ENCODE measurements at places on chromosomes 2 and 18. TPM values are rescaled to one million over a fixed set of nuclear protein-coding genes. Genes with fewer than 3 reads are reported as not detected.

FOXI3 gene
- not detected for total RNA-seq

GRCh38 chr2:217222309-217222910 is 362.5 kb upstream of the TNP1 start:
- peaks cover 49% of the 10 kb centered on the region for H3K4me1 ChIP-seq
- peak overlapping the region; percentile 33 for H3K4me3 ChIP-seq
- peaks cover 32% of the 10 kb centered on the region for H3K36me3 ChIP-seq
- H3K27ac ChIP-seq: peak overlapping the region; percentile 87

DNA sequence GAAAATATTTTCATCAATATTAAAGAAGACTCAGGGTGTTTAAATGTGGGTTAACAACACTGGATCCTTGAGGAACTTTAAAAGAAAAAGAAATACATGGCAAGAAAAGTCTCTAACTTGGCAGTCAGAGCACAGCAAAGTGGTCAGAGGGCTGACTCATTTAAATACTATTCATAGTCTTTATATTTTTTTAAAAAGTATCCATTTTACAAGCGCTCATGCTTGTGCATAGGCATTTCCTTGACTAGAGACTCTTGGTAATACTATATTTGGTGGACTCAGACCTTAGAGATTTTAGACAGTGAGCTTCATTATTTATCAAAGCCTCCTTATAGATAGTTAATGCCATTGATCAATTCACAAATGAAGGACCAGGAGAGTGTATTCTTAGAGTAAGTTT is 110.2 kb downstream of the ABCA12 start:
- no peaks in the 10 kb centered on the region for H3K4me1 ChIP-seq
- no peaks in the 10 kb centered on the region for H3K36me3 ChIP-seq
- no peak overlapping the region for H3K4me3 ChIP-seq
- H3K27ac ChIP-seq: no peak overlapping the region
- H3K27me3 ChIP-seq: no peaks in the 10 kb centered on the region

GRCh38 chr2:131410173-131410572 is 46.2 kb upstream of the RAB6D start:
- no peaks in the 10 kb centered on the region for H3K36me3 ChIP-seq
- H3K4me1 ChIP-seq: peaks cover 4% of the 10 kb centered on the region
- DNase-seq: no peak
- H3K27me3 ChIP-seq: peaks cover 30% of the 10 kb centered on the region

ASAP2 gene
- 0.12 TPM for total RNA-seq

DNA sequence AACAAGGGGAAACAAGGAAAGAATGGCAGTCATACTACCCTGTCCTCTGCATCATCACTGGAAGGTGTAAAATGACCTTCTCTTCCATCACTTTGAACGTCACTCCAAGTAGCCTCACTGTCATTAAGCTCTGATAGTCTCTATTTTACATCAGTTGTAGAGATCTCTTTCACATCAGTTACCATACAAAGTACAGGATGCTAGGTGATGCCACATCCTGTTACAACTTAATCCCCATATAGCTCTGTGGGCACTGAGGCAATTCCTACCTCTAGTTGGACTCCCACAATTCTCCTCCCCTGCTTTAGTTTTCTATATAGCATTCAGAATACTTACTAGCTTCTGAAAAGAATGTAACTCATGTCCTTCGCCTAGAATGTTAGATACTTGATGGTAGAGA is 55.1 kb upstream of the TTC27 start:
- no peak for DNase-seq
- H3K27ac ChIP-seq: no peak overlapping the region
- peaks cover 21% of the 10 kb centered on the region for H3K4me1 ChIP-seq
- H3K27me3 ChIP-seq: no peaks in the 10 kb centered on the region

CTAGE1 gene
- total RNA-seq: not detected

GRCh38 chr2:215612786-215613185 is 176.9 kb upstream of the FN1 start:
- H3K4me1 ChIP-seq: no peaks in the 10 kb centered on the region
- H3K27me3 ChIP-seq: no peaks in the 10 kb centered on the region
- no peak for DNase-seq
- H3K27ac ChIP-seq: no peak overlapping the region
- no peaks in the 10 kb centered on the region for H3K36me3 ChIP-seq

DNA sequence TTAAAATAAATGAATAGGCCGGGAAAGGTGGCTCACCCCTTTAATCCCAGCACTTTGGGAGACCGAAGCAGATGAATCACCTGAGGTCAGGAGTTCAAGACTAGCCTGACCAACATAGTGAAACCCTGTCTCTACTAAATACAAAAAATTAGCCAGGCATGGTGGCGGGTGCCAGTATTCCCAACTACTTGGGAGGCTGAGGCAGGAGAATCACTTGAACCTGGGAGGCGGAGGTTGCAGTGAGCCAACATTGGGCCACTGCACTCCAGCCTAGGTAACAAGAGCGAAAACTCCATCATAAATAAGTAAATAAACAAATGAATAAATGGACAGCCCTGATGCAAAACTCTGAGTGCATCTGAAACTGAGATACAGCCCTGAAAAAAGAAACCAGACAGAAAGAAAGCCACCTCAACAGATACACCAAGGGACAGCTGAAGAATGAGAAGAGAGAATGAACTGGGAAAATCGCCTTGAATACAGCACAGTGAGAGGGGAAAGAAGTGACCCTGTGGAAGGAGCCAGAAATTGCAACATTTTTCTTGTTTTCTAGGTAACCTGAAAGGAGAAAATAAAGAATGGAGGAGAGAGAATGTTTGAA is 64.4 kb downstream of the TRABD2A start:
- H3K36me3 ChIP-seq: peaks cover 16% of the 10 kb centered on the region
- DNase-seq: no peak
- peak overlapping the region; percentile 9 for H3K4me3 ChIP-seq
- peak overlapping the region; percentile 55 for H3K27ac ChIP-seq
- no peaks in the 10 kb centered on the region for H3K27me3 ChIP-seq

GRCh38 chr18:13835202-13835601 is 11.3 kb downstream of the MC5R start:
- no peak for DNase-seq
- H3K27me3 ChIP-seq: peaks cover 46% of the 10 kb centered on the region
- H3K4me3 ChIP-seq: no peak overlapping the region
- no peak overlapping the region for H3K27ac ChIP-seq
- no peaks in the 10 kb centered on the region for H3K36me3 ChIP-seq
- H3K4me1 ChIP-seq: peaks cover 5% of the 10 kb centered on the region

- DNase-seq: no peak
- no peaks in the 10 kb centered on the region for H3K4me1 ChIP-seq
- H3K36me3 ChIP-seq: no peaks in the 10 kb centered on the region
- no peak overlapping the region for H3K27ac ChIP-seq
- H3K4me3 ChIP-seq: no peak overlapping the region
Measured at GRCh38 chr2:150478200-150478974, 9.1 kb downstream of the RND3 start.

DNA sequence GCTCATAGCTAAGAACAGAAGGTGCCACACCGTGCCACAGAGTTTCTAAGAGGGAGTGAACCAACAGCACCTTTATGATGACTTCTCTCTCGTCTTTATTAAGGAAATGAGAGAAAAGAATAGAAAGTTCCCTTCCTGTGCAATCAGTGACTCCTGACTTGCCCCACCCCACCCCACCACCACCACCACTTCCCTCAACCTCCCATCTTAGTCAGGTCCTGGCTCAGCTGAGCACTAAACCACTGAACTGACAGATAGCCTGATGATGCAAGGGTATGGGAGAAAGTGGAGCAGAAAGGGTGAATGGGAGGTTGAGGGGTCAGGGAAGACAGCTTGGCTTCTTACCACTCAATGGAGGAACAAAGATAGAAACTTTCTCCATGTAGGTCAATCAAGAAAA is 75.2 kb upstream of the RMDN2 start:
- peaks cover 1% of the 10 kb centered on the region for H3K36me3 ChIP-seq
- no peak overlapping the region for H3K4me3 ChIP-seq
- H3K27ac ChIP-seq: no peak overlapping the region
- peaks cover 3% of the 10 kb centered on the region for H3K27me3 ChIP-seq

GRCh38 chr2:181755181-181755580 is 74.9 kb upstream of the NEUROD1 start:
- no peak overlapping the region for H3K4me3 ChIP-seq
- H3K27me3 ChIP-seq: peaks cover 15% of the 10 kb centered on the region
- no peak overlapping the region for H3K27ac ChIP-seq
- DNase-seq: no peak
- H3K4me1 ChIP-seq: no peaks in the 10 kb centered on the region

GRCh38 chr18:36558234-36558633 is 260.7 kb downstream of the FHOD3 start:
- no peaks in the 10 kb centered on the region for H3K4me1 ChIP-seq
- DNase-seq: no peak
- peaks cover 10% of the 10 kb centered on the region for H3K27me3 ChIP-seq
- no peaks in the 10 kb centered on the region for H3K36me3 ChIP-seq

EML6 gene
- total RNA-seq: 0.54 TPM

GRCh38 chr18:23918395-23919032 is 96.0 kb upstream of the TTC39C start:
- no peaks in the 10 kb centered on the region for H3K36me3 ChIP-seq
- H3K27me3 ChIP-seq: peaks cover 8% of the 10 kb centered on the region
- peak; percentile 71 for DNase-seq
- no peak overlapping the region for H3K27ac ChIP-seq

- H3K36me3 ChIP-seq: peaks cover 38% of the 10 kb centered on the region
- peak overlapping the region; percentile 6 for H3K27ac ChIP-seq
- DNase-seq: no peak
- H3K4me3 ChIP-seq: no peak overlapping the region
- peaks cover 79% of the 10 kb centered on the region for H3K4me1 ChIP-seq
Measured at GRCh38 chr2:134232461-134232860, 21.4 kb upstream of the MGAT5 start.

GRCh38 chr2:239379641-239380170 is 21.1 kb downstream of the HDAC4 start:
- H3K27ac ChIP-seq: peak overlapping the region; percentile 67
- DNase-seq: no peak
- no peaks in the 10 kb centered on the region for H3K27me3 ChIP-seq
- H3K4me3 ChIP-seq: no peak overlapping the region
- H3K4me1 ChIP-seq: peaks cover 22% of the 10 kb centered on the region

DNA sequence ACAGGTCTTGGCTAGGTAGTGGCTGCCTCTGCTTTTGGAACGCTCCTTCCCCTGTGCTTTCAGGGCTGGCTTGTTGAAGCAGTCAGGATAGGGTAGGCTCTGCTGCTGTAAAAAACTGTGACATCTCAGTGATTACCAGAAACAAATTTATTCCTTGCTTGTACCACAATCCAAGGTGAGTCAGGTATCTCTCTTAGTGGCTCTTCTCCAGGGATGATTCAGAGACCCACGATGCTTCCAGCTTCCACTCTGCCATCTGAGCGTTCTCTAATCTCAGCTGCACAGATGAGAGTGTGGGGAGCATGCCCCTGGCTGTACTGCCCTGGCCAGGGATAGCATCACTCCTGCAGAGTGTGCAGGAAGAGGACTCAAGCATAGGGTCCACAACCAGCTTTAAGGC is 174.9 kb downstream of the VAPA start:
- H3K36me3 ChIP-seq: no peaks in the 10 kb centered on the region
- no peak overlapping the region for H3K4me3 ChIP-seq
- H3K27ac ChIP-seq: no peak overlapping the region
- peaks cover 2% of the 10 kb centered on the region for H3K4me1 ChIP-seq
- DNase-seq: no peak

DNA sequence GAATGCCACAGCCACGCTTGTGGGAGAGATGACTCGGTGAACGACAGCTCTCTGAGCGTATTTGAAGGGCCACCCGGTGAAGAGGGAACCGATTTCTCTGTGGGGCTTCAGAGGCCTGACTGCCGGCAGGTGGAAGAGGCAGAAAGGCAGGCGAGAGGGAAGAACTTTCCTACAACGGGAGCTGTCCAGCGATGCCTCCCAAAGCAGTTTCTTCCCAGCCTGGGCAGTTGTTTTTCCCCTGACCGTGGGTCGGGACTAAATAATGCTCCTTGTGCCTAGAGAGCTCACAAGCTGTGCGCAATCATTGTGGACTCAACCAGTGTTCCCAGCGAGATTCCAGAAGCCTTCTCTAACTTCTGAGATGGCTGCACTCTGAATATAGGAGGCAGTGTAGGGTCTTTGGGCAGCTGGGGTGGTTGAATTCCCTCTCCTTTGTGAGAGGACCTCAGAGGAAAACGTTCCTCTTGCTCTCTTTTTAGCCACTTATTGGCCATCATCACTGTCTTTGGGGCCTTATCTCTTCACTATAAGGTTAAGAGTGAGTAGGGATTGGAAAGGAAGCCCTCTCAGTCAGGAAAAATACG is 710 bp downstream of the SEC11C start:
- H3K36me3 ChIP-seq: peaks cover 3% of the 10 kb centered on the region
- H3K27ac ChIP-seq: peak overlapping the region; percentile 98
- no peak for DNase-seq
- peak overlapping the region; percentile 93 for H3K4me3 ChIP-seq

MBD5 gene
- 17.4 TPM for total RNA-seq

- H3K27ac ChIP-seq: no peak overlapping the region
- DNase-seq: no peak
- no peaks in the 10 kb centered on the region for H3K36me3 ChIP-seq
- H3K27me3 ChIP-seq: no peaks in the 10 kb centered on the region
- H3K4me3 ChIP-seq: no peak overlapping the region
Measured at GRCh38 chr2:220478305-220479058, 851.1 kb downstream of the SLC4A3 start.

PRSS56 gene
- total RNA-seq: not detected

UGT1A3 gene
- not detected for total RNA-seq

- no peak overlapping the region for H3K4me3 ChIP-seq
- no peaks in the 10 kb centered on the region for H3K27me3 ChIP-seq
- DNase-seq: no peak
- H3K36me3 ChIP-seq: no peaks in the 10 kb centered on the region
Measured at GRCh38 chr2:41116106-41116797, 664.4 kb upstream of the SLC8A1 start.

CD8B gene
- total RNA-seq: 260 TPM

- H3K36me3 ChIP-seq: no peaks in the 10 kb centered on the region
- DNase-seq: no peak
- no peak overlapping the region for H3K27ac ChIP-seq
- H3K4me1 ChIP-seq: no peaks in the 10 kb centered on the region
- peaks cover 3% of the 10 kb centered on the region for H3K27me3 ChIP-seq
- H3K4me3 ChIP-seq: no peak overlapping the region
Measured at GRCh38 chr2:147806846-147807245, 38.0 kb upstream of the ACVR2A start.

RIT2 gene
- not detected for total RNA-seq

DNA sequence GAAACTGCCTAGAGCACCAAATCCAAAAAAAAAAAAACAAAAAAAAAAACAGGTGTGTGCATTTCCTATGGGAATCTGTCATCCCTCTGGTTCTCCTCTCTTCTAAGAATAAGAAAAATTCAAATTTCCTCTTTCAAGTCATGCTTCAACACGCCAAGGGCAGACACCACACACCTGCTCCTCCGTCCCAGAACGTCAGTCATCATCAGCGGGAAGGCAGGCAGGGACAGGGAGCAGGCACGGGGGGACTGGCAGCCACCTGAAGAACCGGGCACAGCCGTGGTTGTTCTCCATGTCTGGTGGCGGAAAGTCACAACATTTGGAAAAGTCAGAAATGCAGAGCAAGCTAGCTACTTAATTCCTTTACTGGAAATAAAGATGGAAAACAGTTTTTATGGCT is 214.8 kb downstream of the IKZF2 start:
- no peaks in the 10 kb centered on the region for H3K4me1 ChIP-seq
- no peaks in the 10 kb centered on the region for H3K36me3 ChIP-seq
- no peak overlapping the region for H3K27ac ChIP-seq
- H3K27me3 ChIP-seq: peaks cover 4% of the 10 kb centered on the region
- no peak for DNase-seq

- peaks cover 18% of the 10 kb centered on the region for H3K4me1 ChIP-seq
- DNase-seq: no peak
- H3K27me3 ChIP-seq: no peaks in the 10 kb centered on the region
- H3K4me3 ChIP-seq: no peak overlapping the region
- H3K27ac ChIP-seq: no peak overlapping the region
Measured at GRCh38 chr2:168639441-168639898, 163.0 kb upstream of the NOSTRIN start.

Data from activated naive CD8-positive, alpha-beta T cell treated with anti-CD3 and anti-CD28 coated beads for 36 hours (primary cell).